ENCODE measurements at places on chromosomes 6 and 20.

DNA sequence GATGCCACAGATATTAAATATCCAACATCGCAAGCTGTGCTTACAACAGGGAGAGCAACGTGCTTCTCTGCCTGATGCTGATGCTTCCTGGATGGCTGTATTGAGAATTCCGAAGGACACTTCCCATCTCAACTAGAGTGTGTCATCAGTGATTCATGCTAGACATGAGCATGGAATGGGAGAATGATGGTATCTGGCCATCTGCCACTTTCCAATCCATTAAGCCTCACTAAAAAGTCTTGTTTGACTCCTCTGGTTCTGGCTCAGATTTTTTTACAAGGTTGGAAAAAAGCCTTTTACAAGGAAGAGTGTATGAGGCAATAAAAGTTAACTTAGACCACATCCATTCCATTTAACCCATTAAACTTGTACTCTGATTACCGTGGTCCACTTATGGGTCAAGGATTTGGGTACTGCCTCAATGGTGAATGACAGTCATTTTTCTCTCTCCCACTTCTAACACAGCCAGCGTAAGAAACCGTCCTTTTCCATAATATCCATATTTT lies 265.3 kb downstream of the UST start:
- DNase-seq: peak; percentile 45

DNA sequence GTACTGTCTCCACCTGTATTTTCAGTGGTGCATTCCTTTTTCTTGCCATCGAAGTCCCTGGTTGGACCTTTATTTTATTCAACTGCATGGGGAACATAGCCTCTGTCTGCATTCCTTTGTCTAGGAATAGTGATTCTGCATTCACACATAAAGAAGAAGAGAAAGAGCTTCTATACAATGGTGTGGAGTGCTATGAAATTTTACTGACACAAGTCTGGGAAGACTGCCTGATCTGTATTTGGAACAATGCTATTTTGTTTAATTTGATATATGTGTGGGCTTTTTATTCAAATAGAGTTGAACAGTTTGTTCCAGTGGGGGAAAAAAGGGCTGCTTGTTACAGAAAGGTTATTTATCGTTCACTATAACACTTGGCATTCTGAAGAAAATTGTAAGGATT lies 375.7 kb upstream of the POU3F2 start:
- DNase-seq: peak; percentile 75

- no peak for DNase-seq
Measured at GRCh38 chr6:148704400-148705246, 42.2 kb upstream of the UST start.

- no peak for DNase-seq
Measured at GRCh38 chr6:161066511-161066910, 74.9 kb downstream of the MAP3K4 start.

DNA sequence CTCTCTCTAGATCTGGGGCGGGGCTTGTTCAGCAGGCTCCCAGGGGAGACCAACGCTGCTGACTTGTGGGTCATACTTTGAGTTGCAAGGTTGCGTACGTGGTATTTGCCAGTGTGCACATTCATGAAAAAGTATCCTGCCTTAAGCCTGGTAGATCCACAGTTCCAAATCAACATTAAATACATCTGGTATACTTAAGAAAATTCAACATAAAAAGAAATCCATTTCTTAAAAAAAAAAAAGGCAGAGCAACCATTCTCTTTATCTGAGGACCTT lies 81.4 kb downstream of the SLC22A3 start:
- no peak for DNase-seq

Data from Ammon's horn (tissue), 1 donor.